CMK (cell line): ENCODE measurements at places on chromosomes 6 and 20.

DNA sequence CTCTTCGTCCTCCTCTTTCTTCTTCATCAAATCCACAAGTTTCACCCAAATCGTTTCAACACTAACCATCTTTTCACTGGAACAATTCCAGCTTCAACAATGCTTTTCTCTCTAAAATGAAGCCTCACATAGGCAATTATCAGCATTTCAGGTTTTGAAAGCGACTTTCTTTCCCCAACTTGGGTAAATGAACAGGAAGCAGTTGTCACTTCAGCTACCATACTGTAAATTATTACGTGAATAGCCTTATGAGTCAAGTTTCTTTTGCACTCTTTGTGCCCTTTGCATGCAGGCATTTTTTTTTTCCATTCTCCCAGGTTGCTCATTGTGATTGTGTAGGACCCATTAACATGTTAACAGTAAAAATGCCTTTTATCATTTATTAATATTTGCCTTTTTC, 121.7 kb upstream of the BTBD3 start:
- DNase-seq: no peak

DNA sequence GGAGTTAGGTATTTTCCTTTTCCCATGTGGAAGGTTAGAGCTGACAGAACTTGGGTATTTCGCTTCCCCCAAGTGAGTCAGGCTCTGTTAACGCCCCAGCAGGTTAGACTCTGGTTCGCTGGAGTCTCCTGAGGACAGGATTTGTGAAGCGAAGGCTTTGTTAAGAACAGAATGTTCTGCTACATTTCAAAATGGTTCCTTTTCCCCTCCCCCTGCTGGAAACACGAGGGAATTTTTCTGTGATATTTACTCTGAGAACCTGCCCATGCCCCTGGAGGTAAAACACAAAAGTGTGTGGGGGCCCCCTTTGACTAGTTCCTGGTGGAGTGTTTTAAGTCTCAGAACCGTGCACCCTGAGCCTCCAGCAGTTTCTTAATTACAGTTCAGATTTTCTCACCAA, 731.4 kb upstream of the CITED2 start:
- DNase-seq: no peak

- no peak for DNase-seq
Observed at GRCh38 chr6:42915732-42916131, at the start of gene PTCRA. TSS of gene PTCRA (plus strand) at chr6:42916053. CDS start at chr6:42916070, 17 bp downstream.

GRCh38 chr20:38222231-38222922, 38.2 kb downstream of the KIAA1755 start:
- no peak for DNase-seq

DNA sequence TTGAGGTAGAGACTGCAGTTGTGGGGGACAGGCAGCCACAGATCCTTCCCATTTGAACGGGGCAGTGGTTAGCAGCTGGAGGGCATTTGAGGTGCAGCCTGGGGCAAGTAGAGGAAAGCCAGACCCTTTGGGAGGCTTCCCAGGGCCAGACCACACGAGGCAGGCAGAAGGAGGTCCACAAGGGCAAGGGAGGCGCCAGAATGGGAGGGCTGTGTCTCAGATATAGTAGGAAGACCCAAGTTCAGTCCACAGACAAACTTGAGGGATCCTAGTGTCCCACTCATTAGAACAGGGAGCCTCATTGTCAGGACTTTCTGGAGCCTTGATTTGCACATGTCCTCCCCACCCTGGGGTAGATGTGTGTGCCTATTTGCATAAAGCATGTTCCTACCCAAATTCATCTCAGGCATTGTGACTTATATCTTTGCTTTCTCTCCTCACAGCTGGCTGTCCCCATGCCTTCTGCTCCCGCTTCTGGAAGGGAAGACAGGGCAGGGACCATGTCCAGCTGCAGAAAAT, 166.0 kb downstream of the VEGFA start:
- no peak for DNase-seq

DNA sequence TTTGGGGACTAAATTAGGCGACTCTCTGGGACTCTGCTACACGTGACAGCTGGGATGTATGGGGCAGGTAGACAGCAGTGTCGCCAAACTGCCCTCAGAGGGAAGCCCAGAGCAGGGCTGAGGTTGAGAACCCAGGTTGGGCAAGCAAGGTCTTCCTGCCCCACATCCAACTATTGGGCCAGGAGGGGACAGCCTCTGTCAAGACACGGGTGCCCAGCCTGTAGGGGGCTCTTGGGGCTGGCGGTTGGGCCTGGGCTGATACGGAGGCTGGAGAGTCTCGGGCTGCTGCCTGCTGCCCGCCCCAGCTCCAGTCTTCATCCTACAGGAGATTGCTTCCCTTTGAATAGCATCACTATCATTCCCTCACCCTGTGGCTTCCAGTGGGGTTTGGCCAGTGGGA, 33.3 kb downstream of the CPNE5 start:
- DNase-seq: no peak

DNA sequence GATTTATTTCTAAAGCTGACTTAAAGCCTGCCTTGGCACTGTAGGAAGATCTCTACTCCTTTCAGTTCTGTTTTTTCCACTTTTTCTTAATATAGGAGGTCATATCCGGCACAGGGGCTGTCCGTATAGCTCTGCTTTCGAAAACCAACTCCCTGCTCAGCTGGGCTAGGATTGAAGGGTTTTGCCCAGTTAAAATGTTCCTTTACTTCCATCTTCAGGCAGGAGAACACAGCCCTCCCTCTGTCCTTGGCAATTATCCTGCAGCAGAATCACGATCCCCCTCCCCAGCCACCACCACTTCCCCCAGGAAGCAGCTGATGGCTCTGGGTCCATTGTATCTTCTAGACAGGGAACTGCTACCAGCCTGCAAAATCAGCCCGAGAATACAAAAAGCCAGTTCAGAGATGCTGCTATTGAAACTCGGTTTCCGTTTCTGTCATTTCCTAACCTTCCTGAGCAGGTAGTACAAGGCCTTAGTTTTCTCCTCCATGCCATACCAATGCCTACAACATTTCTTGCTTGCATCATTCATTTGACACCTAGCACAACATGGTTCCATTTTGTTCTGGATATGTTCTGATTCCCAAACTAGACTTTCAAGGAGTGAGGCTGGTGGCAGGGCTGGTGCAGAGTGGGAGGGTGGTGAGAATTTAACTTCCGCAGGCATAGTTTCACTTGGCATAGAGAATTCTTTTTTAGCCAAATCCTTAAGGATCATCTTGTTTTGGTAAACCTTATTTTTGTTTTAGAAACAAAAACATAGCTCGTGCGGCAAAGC, 53.9 kb downstream of the FAM50B start:
- DNase-seq: no peak

DNA sequence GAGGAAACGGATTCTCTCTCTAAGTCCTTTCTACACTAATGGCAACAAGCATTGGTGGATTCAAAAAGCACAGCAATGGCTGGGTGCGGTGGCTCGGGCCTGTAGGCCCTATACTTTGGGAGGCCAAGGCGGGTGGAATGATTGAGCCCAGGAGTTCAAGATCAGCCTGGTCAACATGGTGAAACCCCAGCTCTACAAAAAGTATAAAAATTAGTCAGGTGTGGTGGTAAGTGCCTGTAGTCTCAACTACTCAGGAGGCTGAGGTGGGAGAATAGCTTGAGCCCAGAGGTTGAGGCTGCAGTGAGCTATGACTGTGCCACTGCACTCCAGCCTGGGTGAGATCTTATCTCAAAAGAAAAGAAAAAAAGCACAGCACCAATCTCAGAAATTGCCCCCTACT, 19.3 kb downstream of the PAQR8 start:
- DNase-seq: no peak

- DNase-seq: no peak
Observed at GRCh38 chr20:24418731-24419130, 50.7 kb upstream of the SYNDIG1 start.

DNA sequence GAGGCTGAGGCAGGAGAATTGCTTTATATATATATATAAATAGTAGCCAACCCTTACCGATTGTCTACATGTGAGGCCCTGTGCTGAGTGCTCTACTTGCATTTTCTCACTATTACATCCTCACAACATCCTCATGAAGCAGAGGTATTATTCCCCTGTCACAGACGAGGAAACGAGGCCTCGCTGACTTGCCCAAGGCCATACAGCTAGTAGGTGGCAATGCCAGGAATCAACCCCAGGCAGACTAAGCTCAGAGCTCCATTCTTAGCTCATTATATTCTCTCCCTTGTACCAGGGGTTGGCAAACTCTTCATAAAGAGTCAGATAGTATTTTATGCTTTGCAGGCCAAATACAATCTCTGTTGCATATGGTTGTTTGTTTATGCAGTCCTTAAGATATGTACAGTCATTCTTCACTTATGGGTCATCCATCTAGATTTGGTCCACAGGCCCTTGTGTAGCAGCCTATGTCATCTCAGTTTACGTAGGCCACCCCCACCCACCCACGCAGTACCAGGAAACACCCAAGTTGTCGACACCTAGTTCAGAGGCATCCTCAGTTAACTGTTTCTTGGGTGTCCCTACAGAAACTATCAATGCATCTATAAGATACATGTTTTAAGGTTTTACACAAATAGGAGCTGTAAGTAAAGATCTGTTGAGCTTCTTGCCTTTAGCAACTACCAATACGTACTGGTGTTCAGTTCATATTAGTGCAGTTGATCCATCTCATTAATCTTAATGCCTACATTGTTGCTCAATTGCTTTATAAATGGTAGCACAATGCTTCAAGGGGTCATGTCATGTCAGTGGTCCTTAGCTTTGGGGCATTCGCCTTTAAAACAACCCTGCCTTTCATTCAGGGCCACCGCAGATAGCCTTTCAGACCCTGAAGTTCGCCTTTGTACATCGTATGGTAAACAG, 3.0 kb downstream of the CASS4 start:
- DNase-seq: no peak

DNA sequence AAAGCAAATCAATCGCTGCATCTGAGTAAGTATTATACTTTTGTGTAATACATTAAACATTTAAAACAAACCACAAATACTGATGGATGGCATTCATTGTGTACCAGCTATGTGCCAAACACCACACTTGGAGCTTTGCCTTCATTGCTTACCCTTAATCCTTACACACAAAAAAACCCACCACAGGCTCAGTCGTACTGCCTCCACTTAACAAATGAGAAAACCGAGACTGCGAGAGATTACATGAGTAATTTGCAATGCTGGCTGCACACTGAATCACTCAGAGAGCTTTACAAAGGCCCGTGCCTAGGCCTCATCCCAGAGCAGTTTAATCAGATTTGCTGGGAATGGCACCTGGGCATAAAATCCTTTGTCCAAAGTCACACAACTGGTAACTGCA, 130.5 kb downstream of the EDN1 start:
- DNase-seq: no peak

- no peak for DNase-seq
Observed at GRCh38 chr6:804317-804716, 111.4 kb upstream of the EXOC2 start.

GRCh38 chr20:36121981-36122930, 32.3 kb upstream of the EPB41L1 start:
- no peak for DNase-seq

- no peak for DNase-seq
Observed at GRCh38 chr6:83767033-83767432, 58.1 kb upstream of the SNAP91 start.

- no peak for DNase-seq
Observed at GRCh38 chr6:130486417-130486816, 120.6 kb downstream of the TMEM200A start.

DNA sequence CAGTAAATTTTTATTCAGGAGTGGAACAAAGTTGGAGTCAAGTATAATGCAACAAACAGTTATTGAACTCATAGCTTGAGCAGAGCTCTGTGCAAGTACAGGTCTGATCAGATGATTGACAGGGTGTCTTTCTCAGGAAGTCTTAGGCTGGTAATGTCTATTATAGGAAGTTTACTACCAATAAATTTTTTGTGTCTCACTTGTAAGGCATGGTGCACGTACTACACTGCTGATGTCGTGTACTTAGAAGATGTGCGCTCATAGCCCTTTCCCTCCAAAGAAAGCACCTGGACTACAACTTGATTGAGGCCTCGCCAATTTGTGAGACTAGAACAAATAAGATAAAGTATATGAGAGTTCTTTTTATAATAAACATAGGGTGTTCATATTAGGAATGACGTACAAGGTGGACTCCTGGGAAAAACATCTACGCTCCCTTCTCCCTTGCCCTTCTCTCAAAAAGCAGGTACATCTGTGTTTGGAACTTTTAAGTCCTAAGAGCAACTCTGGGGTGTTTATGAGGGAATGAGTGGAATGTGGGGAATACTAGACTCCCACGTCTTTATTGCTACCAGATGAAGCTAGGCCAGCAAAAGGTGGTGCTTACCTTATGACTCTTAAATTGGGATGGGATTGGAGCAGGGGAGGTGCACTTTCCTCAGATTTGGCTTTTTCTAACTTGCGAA, 1.5 kb downstream of the NDUFAF5 start:
- DNase-seq: no peak
